SK-MEL-5 (cell line): ENCODE measurements at places on chromosomes 3 and 15. TPM values are rescaled to one million over a fixed set of nuclear protein-coding genes. Genes with fewer than 3 reads are reported as not detected.

The VIPR1 gene
- 0.34 TPM in 1 of 2 replicates, not detected in the other for total RNA-seq

The MME gene
- 15.1 and 19.5 TPM in 2 replicates for total RNA-seq

The DCLK3 gene
- not detected in 2 replicates for total RNA-seq

The MCTP2 gene
- 18.3 and 20.5 TPM in 2 replicates for total RNA-seq

The MYLK gene
- 5.2 and 23.7 TPM in 2 replicates for total RNA-seq

The CLDN18 gene
- not detected in 2 replicates for total RNA-seq

The AGBL1 gene
- not detected in 2 replicates for total RNA-seq

The GOLGA6A gene
- total RNA-seq: not detected in 2 replicates

The TNFAIP8L3 gene
- total RNA-seq: not detected in 2 replicates

The PLIN1 gene
- total RNA-seq: not detected in 2 replicates

The SHC4 gene
- 20.9 and 21.3 TPM in 2 replicates for total RNA-seq

The LAMB2 gene
- total RNA-seq: 43.6 and 45.1 TPM in 2 replicates

The ZNF80 gene
- total RNA-seq: 0.11 TPM in 1 of 2 replicates, not detected in the other

The ITGA11 gene
- total RNA-seq: not detected in 2 replicates

The XCR1 gene
- not detected in 2 replicates for total RNA-seq

The FAM162A gene
- 80.0 and 92.9 TPM in 2 replicates for total RNA-seq

The KCNMB2 gene
- total RNA-seq: not detected in 2 replicates

The MYZAP gene
- total RNA-seq: 0.21 TPM in 1 of 2 replicates, not detected in the other

The ISG20 gene
- total RNA-seq: 121 and 125 TPM in 2 replicates

The FETUB gene
- not detected in 2 replicates for total RNA-seq
